ENCODE measurements at places on chromosomes 11 and 22.

DNA sequence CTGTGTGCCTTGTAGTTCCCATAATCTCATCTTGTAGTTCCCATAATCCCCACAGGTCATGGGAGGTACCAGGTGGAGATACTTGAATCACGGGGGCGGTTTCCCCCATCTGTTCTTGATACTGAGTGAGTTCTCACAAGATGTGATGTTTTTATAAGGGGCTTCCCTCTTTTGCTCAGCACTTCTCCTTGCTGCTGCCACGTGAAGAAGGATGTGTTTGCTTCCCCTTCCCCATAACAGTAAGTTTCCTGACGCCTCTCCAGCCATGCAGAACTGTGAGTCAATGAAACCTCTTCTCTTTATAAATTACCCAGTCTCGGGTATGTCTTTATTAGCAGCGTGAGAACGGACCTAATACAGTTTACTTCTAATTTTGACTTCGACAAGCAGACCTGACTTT, 14.0 kb upstream of the SMIM38 start:
- no peak for DNase-seq

- DNase-seq = no peak
Observed at GRCh38 chr11:2194877-2195755, 23.5 kb upstream of the TH start.

- peak; percentile 13 for DNase-seq
Observed at GRCh38 chr11:108592591-108593213, 866 bp downstream of the EXPH5 start.

- no peak for DNase-seq
Observed at GRCh38 chr11:128720522-128720985, 26.7 kb downstream of the FLI1 start.

DNA sequence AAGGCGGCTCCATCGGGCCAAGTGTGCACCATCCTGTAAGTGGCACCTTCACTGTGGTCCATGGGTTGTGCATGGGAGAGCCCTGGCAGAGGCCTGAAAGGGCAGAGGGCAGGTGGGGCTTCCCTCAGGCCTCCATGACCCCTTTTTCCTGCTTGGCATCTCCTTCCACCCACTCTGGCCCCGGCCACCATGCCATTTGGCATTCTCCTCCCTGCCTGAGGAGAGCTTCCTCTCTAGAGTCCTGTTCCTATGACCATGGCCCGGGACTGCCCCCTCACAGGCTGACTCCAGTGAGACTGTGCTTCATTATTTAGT, 4.9 kb downstream of the OTOG start:
- no peak for DNase-seq
